ENCODE measurements at places on chromosomes 6 and 20. TPM values are rescaled to one million over a fixed set of nuclear protein-coding genes. Genes with fewer than 3 reads are reported as not detected.

DNA sequence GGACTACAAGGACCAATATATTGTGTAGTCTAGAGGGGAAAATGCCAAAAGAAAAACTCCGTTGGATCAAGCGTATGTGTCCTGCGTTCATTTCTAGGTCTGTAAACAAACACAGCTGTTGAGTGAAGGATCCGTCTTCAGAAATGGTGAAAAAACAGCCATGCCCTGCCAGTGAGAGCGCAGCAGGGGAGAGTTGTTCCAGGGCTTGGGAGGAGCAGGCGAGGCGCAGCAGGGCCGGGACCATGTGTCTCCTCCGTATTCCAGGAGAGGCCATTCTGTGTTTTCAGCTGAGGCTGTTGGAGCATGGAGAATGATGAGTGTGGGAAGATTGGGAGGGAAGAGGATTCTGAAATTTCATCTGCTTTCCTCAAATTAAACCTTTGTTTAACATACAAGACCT is 38.0 kb downstream of the BMP6 start:
- no peak for DNase-seq

DNA sequence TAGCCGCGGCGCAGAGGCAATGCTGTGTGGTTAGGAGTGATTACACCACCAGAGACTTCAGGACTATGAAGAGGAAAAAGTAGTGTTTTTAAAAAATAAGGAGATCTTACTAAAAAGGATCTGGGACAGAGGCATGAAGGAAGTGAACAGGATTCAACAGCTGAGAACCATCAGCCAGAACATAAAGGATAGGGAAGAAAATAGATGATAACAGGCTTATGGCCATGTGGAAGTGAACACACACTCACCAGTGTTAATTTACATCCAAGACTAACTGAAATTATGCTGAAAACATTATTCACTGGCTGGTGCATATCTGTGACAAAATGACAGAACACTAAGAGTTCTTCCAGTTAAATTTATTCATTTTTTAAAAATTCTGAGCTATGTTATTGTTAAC is 47.5 kb upstream of the BCLAF1 start:
- no peak for DNase-seq

- no peak for DNase-seq
Observed at GRCh38 chr6:40398810-40399477, 188.2 kb downstream of the LRFN2 start.

The SYS1 gene
- total RNA-seq, result 19.9 TPM

DNA sequence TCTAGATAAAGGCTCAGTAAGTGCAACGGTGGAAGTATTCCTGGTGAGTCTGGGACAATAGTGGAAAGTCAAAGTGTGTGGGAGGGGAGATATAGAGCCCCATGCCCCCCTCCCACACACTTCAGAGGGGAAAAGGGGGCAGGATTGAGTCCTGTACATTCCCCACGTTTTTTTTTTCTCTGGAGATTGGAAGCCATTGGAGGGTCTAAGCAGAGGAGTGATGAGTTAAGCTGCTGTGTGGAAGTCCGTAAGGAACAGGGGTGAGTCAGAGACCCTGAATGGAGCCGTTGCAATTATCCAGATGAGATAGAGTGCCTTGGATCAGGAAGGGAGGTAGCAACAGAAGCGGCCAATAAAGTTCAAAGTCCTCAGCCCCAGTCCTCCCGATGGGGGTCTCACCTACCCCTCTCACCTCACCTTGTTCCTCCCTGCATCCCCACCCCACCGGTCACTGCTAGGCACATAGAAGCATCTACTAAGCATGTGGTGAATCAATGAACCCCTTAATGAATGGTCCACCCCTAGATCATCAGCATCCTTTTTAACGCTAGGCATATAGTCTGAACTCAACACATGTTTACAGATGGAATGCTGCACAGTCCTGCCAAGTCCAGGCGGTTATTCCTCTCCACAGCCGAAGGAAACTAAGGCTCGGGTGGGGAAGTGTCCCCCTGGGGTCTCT is 662 bp upstream of the SLC9A8 start:
- no peak for DNase-seq

The DUSP15 gene
- total RNA-seq, result not detected

DNA sequence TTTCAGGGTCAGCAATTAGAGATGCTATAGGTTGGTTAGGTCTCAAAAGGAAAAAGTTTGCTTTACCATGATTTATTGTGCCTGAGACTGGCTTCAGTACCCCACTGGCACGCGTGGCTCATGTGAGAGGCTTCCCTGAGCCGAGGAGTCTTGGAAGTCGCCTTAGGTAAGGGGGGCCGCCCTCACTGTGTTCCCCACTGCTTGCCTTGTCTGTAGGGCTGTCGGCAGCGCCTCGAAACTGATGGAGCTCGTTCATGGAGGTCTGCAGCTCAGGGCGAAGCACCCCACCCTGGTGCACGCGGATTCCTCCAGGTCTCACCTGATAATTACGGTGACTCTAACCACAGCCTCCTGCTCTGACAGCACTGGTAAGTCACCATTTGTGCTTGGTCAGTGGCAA is 39.2 kb downstream of the FRMD1 start:
- no peak for DNase-seq

DNA sequence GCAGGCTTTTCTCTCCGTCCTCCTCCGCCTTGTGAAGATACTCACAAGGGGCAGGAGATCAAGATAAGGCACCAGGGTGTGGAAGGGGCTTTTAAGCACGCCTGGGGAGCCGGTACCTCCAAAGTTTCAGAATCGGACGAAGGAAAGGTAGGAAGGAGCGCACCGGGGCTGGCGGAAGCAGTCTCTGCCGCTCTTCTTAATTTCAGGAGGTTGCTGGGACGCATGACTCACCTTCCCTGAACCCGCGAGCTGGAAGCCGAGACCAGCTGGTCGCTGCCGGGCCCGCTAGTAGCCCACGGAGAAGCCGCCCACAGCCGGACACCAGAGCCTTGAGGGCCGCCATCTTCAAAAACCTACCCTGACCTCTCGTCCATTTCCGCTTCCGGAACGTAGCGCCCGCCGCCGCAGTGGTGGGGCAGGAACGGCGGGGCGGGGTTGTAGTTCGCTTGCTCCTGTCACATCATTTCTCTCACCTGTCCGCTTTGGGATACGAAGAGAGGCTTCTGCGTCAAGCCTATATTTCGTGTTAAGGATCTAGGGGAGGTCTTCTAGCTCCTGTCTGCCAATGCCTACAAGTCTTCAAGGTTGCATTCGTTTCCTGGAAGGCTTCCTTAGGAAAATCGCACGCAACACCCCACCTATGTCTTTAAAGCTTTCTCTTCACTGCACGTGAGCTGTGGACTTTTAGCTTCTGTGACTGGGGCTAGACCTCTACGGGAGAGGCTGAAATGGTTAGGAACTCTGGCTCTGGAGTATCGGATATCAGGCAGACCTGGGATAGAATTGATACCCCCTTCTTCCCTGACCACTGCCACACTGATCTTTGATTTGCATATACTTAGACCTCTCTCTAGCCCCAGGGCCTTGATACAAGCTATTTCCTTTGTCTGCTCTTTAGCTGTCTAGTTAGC is at the start of gene MRPS18A:
Gene MRPS18A (minus strand): TSS at position 355 of the 911 bp plus-strand sequence. CDS start 12 bp downstream, at position 343.
- peak; percentile 92 for DNase-seq

- peak; percentile 6 for DNase-seq
Observed at GRCh38 chr6:30511169-30511546, 21.8 kb downstream of the HLA-E start.

- DNase-seq, result no peak
Observed at GRCh38 chr6:1894954-1895353, 285.2 kb downstream of the FOXC1 start.

GRCh38 chr6:1757131-1757530 is 147.4 kb downstream of the FOXC1 start:
- no peak for DNase-seq

The SIGLEC1 gene
- not detected for total RNA-seq

DNA sequence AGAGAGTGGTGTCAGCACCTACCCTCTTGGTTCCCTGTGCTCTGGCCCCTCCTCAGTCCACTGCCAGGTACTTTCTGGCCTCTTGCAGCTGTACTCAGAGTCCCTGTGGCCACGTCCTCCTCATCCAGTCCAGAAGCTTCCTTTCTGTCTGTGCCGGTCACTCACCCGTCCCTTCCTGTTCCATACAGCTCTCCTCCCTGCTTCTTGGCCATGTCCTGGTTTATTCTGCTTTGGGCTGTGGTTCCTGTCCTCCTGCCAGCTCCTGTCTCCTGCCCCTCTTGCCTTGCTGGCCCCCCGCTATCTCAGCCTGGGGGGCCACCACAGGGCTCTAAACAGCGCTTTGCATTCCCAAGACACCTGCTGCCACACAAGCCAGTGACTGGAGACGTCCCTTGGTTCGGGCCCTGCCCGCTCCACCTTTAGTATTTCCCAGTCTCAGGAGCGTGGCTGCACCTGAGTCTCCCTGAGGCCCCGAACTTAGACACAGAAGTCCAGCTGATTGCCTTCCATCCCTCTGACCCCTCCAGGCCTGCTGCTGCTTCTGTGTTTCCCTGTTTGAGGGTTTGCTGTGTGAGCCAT is 15.5 kb upstream of the RBM38 start:
- DNase-seq, result no peak

The RIMS1 gene
- total RNA-seq, result not detected

The CAGE1 gene
- total RNA-seq, result 0.12 TPM

The TSHZ2 gene
- 36.0 TPM for total RNA-seq

DNA sequence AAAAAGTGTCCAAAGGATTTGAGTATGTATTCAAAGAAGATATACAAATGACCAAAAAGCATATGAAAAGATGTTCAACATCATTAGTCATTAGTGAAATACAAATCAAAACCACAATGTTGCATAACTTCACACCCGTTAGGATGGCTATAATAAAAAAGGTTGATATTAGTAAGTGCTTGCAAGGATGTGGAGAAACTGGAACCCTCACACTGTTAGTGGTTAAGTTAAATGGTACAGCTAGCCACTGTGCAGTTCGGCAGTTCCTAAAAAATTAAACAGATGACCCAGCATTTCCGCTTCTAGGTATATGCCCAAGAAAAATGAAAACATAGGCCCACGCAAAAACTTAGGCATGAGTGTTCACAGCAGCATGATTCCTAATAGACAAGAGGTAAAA is 38.6 kb downstream of the IBTK start:
- DNase-seq, result no peak

DNA sequence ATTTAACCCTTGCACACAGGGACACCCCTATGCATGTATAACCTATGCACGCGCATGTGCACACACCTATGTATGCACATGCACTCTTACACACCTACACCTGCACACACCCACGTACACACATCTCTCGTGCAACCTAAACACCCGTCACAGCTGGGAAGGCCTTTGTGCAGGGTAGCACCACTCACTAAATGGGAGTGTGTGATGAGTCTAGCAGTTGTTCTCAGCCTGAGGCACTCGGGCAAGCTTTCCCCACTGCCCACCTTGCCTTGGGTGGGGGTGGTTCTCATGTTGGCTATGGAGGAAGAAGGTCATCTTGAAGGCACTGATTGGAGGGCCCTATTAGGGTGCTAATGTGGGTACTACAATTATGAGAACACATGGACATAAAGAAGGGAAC is 85.8 kb downstream of the DLL1 start:
- DNase-seq, result no peak

DNA sequence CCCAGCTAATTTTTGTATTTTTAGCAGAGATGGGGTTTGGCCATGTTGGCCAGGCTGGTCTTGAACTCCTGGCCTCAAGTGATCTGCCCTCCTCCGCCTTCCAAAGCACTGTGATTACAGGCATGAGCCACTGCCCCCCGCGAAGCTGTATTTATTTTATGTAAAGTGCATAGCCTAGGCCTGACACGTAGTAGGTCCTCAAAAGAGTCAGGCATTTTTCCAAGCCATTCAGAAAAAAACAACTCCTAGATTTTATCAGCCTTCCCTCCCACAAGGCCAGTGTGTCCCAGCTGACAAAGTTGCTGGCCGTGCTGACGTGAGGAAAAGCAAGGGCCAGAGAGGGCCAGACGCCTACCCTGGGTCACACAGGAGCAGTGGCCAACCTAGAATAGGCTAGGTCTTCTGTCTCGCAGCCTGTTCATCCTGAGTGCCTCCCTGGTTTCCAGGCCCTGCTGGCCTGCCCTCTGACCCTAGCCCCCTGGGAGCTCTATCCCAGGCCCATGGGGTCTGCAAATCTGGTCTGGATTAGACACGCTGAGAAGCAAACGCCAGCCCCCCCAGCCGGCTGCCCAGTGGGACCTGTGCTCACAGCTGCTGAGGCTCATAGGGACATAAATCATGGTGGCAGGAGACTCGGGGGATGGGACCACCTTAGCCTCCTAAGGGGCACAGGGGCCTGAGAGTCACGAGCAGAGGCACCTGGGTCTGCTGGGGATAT is 11.8 kb downstream of the TCF15 start:
- DNase-seq, result no peak

GRCh38 chr6:2514965-2515543 is 235.7 kb downstream of the MYLK4 start:
- no peak for DNase-seq

The MUC22 gene
- not detected for total RNA-seq

DNA sequence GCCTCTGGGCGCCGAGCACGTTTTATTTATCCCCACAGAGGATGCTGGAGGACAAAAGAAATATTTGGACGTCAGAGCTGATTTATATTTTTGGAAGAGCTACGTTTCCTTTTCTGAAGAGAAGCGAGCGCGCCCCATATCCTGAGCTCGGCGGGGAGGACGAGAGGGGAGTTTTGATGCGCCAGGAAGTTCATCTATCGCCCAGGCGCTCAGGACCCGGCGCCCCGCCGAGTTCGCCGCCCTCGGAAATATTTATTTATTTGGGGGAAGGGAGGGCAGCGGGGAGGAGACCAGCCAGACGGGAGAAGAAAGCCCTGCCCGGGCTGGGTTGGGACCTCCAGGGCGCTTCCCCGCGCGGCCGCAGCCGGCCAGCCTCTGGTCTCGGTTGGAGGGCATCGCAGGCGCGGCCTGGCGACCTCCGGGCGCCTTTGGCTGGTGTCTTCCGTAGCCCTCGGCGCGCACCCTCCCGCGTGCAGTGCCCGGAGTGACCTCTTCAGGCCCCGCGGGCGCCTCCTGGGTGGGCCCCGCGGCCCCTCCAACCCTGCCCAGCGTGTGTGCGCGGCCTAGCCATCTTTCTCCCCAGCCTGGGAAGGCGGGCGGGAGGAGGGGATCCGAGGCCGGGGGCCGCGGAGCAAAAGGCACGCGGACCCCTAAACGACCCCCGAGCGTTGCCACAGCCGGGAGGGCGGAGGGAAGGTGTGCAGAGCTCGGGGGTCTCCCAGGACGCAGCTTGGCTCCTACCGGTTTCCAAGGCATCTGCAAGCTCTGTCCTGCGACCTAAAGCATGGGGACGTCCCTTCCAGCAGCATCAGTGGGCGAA is 5.4 kb upstream of the FOXF2 start:
- DNase-seq, result no peak

The SLC17A1 gene
- total RNA-seq, result not detected

- no peak for DNase-seq
Observed at GRCh38 chr6:114068771-114069170, 97.8 kb upstream of the HDAC2 start.

The FABP7 gene
- total RNA-seq, result not detected

DNA sequence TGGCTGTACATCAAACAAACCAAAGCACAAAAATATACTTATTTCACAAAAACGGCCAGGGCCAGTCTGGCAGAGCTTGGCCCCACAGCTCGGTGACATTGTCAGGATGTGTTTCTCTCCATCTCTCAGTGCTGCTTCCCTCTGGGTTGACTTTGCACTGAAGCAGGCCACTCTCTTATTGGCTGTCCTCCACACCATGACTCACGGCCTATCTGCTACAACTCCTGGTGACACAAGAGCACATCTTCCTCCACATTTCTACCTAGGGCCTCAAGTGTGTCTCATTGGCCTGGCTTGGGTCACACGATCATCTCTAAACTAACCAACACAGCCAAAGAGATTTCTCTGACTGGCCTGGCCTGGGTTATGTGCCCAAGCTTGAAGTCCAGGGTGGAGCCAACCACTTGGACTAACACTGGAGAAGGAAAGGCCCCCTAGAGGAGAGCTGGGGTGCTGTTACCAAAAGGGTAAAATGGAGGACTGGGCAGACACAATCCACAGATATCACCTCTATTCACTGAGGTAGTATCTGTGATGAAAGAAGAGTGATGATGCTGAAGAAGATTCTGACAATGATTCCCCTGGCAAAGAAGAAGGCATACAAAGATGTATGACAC is 159.8 kb upstream of the TSHZ2 start:
- DNase-seq, result no peak

Data from activated CD4-positive, alpha-beta memory T cell treated with anti-CD3 and anti-CD28 coated beads for 36 hours (primary cell).